ENCODE measurements at places on chromosomes 4 and X. TPM values are rescaled to one million over a fixed set of nuclear protein-coding genes. Genes with fewer than 3 reads are reported as not detected.

Gene MAP9
- 5.2 TPM for total RNA-seq

Gene MAPK10
- 0.61 TPM for total RNA-seq

Gene UGT2B17
- not detected for total RNA-seq

Gene KIAA1210
- not detected for total RNA-seq

Measured in A549 treated with ZK216348 at 1 μM for 4 hours (cell line).